ENCODE measurements at places on chromosomes 7 and 10.
A peak's percentile ranks its signal among the peaks of the same experiment; 100 is the strongest.

GRCh38 chr7:130222-130572, 62.2 kb upstream of the FAM20C start:
- no peak for DNase-seq

DNA sequence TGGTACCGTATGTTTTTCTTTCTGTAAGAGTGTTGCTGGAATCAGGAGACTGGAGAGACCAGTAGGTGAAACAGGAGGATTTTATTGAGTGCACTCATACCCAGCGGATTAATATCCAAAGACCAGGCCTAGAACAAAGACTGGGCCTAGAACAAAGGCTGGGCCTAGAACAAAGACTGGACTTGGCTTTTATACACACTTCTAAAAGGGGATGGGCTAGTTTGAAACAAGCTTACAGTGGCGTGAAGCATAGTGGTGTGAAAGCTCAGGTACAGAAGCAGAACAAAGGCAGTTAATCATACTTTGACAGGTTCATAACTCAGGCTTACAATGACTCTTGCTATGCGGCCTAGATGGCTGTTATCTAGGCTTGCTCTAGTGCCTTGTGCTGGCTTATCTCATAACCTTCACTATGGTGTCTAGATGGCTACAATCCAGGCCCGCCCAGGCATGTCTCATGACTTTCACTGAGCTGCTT, 67.7 kb downstream of the TRIM24 start:
- peak; percentile 10 for DNase-seq

GRCh38 chr10:68561865-68562649, 1.9 kb downstream of the TET1 start:
- no peak for DNase-seq

DNA sequence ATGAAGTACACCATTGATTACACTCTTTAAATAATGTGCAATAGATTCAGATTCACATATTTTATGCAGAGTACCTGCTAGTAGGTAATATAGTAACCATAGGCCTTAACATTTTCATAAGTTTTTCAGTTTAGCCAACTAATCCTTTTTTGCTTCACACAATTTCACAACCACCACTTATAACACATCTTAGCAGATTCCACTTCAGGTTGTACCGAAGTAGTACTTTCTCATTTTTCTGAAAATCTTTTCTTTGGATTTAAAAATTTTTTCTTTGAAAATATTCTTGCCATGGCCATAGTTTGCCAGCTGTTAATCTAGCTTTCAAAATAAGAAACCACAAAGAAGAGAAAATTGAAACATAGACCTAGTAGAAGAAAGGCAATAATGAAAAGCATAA, 203.1 kb downstream of the MGMT start:
- no peak for DNase-seq

GRCh38 chr10:57015595-57016318, 654.7 kb upstream of the ZWINT start:
- no peak for DNase-seq

DNA sequence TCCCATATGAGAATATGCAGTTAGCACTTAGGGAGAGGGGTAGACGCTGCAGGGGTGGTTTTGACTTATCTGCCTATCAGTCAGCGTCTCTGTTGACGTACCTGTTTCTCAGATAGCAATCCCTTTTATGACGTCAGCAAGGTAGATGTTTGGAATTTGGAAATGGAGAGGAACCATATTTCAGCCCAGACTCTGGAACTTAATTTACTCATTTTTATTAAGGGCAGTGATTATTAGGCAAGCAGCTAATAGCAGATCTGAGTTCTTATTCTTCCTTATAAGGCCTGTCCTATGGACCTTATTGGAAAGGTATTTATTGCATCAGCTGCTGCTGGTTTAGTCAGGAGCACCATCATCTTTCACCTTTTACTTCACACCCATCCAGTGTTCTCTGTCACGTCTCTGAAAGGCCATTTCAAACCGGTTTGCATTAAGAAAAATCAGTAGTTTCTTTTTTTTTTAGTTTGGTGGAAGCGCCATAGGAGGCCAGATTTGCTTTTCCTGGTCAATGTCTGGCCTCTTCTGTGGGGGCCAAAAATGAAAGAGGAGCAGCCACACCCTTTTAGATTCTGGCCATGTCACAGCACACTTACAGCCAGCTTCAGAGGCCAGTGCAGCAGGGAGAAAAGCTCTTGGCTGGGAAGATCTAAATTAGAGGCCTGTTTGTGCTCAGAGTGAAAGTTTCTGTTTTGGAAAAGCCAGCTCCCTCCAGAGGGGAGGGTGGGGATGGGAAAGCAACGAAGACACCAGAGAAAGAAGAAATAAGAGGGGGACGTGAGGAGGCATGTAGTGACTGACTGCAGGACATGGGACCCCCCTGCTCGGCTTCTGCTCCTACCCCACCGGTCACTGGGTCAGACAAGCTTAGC, 146.3 kb downstream of the TCF7L2 start:
- DNase-seq = no peak

Measured in astrocyte (in vitro differentiated cells and primary cell).